GM04504 (cell line): ENCODE measurements at places on chromosomes 3 and 15.

DNA sequence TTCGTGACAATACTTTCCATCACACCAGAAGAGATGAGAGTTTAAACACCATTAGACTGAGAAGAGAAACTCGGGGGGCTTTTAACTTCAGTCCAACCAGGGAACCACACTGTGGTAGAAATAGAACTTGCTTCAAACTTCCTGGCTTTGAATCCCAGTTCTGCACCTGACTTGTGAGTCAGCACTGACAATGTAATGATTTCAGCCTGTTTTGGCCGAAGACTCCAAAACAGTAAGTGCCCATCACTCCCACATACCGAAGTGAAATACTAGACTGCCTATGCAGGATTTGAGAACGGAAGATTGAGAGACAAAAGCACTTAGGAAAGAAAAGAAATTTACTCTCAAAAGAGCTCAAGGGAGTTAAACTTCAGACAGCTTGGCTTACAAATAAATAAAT lies 27.0 kb downstream of the C2CD4B start:
- DNase-seq = no peak

- DNase-seq = no peak
These were observed 50.4 kb downstream of the IL12A start for GRCh38 chr3:160038862-160039562.

DNA sequence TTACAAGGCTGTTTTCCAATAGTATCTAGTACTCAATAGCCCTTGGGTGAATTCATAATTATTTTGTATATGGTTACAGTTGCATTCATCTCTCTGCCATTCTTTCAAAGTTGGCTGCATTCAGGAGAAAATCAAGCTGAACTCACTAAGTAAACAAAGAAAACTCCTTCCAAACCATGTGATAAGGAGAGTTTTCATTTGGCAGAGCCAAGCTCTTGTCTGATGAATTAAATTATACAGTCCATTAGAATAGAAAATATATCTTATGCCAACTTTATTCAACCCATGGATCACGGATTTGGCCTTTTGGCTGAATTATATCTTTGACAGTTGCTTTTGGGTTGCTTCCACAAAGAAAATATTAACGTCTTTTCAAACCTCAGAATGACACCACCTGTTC lies 272.3 kb upstream of the ROBO1 start:
- no peak for DNase-seq

DNA sequence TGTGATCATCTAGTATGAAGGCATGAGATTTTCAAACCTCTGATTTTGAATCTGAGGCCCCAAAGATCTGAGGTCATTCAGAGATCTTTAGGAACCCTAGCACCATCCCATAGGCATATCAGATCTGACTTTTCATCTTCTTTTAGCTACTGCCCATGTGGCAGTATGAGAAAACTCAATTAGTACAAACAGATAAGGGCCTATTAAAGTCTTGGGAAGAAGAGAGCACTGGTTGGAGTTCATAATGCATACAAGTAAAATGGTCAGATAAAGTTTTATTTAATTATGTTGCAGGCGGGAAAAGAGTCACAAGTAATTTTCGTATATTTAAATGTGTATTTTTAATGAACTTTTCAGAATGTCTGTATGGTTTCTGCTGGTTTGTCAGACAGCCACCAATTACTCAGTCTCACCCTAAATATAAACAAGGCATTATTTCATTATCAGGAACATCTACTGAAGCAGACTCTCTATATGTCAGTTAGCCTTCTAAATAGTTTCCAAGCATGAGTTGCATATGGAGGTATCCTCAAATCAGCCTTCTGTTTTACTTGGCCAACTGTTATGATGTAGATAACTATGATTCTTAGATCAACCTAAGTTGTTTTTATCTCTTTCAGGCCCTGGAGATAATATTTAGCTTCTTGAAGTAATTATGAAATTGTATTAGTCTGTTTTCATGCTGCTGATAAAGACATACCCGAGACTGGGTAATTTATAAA lies 340.3 kb upstream of the TBC1D5 start:
- no peak for DNase-seq

DNA sequence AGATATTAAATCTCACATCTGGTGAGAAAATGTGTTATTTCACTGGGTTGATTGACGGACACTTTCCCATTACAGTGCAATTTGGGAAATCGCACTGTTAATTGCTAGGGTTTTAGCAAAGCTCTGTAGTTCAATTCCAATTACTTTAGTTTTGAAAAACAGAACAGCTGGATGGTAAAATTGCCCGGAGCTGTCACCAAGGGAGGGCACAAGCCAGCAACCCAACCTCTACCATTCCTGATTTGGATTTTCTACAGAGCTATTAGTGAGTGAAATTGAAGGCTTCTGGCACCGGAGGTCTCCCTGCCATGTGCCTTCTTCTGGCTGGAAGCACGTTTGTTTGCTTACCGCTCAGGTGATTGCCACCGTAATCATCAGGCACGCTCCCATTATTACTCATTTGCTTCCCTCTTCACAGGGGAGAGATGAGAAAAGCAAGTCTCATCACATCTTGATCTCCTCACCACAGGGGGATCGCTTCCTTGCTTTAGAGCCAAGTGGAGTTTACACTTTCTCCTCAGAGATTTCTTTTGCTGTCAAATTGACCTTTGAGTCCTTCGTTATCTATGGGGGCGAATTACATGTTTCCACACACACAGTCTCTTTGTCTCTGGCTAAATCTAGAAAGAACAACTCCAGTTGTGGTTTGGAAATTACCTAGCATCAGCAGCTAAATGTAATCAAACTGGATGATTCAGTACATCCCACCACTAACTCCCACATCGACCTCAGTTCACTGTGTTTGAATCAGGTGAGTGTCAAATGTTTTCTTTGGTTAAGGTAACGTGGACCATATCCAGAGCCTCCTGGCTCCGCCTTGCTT lies 421.7 kb upstream of the GOLIM4 start:
- no peak for DNase-seq

GRCh38 chr3:9397906-9398699 lies 688 bp downstream of the SETD5 start:
- DNase-seq = no peak

DNA sequence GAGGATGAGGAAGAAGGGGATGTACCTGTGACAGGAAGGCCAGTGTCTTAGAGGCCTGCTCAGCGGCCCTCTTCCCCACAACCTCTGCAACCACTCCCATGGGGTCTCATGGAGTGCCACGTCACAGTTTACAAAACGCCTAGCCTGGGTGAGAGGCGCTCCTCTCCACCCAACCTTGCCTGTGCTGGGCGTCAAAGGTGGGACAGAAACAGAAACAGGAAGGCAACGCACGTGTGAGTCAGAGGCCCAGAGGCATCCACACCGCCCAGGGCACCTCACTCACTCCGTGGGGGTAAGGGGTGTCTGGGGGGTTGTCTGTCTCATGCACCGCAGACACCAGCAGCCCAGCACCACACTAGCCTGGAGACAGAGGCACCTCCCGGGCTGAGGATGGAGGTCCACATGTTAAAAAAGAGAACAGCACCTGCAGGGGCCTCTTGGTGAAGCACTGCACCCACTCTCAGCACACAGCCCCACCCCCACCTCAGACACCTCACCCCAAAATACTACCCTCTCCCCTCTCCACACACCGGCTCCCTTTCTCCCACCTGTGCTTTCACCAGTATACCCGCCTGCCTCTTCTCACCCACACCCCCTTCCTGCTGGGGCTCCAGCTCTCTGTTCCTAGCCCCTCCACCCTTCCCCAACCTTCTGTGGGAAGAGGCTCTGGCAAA lies 4.7 kb upstream of the CALML4 start:
- DNase-seq = no peak

DNA sequence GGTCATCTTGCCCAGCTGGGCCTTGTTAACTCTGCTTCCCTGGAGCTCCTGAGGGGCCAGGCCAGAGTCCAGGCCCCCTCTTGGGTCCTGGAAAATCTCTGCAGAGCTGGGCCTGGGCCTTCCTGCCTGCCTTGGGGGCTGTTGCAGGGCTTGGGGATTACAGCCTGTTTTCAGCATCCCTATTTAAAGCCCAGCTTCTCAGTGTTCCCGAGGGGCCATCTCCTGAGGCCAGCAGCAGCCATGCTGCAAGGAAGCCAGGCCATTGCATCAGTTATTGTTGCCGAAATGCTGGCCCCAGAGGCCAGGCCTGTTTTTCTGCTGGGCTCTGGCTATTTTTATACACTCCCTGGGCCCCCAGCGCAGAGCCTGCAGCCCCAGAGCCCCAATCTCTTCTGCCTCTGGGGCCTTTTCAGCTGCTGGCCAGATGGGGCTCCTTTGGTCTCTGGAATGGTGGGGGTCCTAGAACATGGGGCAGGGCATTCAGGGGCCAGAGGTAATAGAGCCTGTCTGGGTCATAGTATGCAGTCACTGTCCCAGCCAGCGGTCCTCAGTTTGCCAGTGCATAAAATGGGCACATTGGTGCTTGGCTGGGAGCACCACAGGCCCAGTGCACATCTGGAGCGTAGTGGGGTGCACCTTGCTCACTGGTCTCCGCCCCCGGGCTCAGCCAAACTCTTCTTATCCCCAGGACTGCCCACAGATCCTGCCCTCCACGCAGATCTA lies 28.5 kb downstream of the PLXNA1 start:
- DNase-seq = peak; percentile 19

GRCh38 chr15:34879107-34879506 lies 83.8 kb upstream of the ACTC1 start:
- no peak for DNase-seq
